ENCODE measurements at places on chromosomes 11 and 22.

DNA sequence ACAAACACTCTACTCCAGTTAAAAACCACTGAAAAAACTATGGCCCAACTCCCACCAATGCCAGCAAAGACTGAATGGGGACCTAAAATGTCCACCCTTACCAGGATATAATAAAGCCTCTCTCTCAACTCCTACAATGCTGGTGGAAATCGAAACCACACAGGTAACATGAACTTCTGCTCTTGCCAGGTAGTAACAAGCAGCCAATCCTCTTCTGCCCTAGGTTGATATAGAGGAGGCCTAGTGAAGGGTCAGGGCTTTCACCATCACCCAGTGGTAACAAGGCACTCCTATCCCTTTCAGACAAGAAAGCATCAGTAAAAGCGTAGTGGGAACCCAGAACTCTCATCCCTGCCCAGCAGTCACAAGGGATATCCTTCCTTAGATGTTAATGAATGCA is 22.6 kb downstream of the DCUN1D5 start:
- DNase-seq: no peak

- no peak for DNase-seq
These were observed 22.6 kb upstream of the CCDC134 start for GRCh38 chr22:41777749-41778425.

- DNase-seq: no peak
These were observed 84.2 kb downstream of the MORC2 start for GRCh38 chr22:30884211-30885000.

- no peak for DNase-seq
These were observed 31.8 kb downstream of the FAM118A start for GRCh38 chr22:45341498-45341897.

DNA sequence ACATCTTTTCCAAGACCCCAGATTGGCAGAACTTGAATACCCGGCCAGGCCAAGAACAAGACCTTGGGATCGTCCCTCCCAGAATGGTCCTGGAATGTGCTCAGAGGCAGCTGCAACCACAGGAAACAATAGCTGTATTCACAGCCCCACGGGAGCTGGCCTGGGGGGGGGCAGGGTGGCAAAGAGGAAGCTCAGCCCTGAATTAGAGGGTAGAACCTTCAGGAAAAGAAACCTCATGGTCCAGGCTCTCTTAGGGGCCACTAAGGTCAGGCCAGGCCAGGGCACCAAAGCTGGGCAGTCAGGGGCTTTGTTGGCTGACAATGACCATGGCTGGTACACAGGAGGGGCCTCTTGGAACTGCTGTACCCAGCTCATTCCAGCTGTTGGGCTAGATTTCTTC is 17.3 kb downstream of the RPL27A start:
- no peak for DNase-seq

DNA sequence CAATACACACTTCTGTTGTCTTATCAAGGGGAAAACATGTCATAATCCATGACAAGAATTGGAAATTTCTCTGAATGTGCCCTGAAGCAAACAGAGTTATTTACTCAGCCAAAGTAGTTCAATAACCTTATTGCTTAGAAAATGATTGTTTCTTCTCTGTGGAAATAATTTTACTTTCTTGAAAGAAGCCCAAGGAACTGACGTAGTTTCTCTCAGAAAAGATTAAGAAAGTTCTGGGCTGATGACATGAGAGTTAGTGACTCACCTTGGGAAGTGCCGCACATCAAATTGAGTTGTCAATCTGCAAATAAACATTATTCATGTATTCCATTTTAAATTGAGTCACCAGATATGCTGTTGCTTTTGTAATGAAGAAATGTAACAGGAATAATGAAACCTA is 418.6 kb upstream of the LRRC4C start:
- DNase-seq: no peak

- no peak for DNase-seq
These were observed 26.6 kb downstream of the RELT start for GRCh38 chr11:73402834-73403185.

DNA sequence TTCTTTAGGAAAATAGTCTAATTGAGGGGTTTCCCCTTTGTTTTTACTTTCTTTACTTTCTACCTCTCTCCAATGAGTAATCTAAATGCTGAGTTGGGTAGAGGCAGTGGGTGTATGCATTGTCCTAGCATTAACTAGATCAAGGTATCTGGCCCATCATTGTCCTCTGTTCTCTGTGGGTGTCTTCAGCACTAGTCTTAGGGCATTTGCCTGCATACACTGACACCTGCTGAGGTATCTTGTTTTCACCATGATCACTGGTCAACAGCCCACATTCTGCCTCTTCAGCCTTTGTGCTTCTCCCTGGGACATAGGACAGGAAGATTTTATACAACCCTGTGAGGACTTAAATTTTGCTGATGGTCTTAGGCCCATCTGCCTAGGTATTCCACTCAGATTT is 371.1 kb downstream of the RAB38 start:
- DNase-seq: no peak

DNA sequence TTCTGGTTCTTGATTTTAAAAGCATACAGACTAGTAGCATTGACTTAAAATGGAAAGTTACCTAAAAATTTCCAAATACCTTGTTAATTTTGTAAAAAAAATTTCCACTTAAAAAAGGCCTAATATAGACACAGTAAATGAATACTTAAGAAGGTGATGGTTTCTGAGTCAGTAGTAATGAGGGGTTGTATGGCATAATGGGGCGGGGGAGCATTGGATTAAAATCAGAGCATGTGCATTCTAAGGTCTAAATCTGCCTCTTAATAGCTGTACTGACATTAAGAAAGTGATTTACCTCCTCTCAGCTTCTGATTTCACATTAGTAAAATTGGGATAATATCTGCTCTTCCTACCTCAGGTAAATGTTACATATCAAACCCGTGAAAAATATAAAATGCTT is 446.5 kb downstream of the AASDHPPT start:
- DNase-seq: no peak

DNA sequence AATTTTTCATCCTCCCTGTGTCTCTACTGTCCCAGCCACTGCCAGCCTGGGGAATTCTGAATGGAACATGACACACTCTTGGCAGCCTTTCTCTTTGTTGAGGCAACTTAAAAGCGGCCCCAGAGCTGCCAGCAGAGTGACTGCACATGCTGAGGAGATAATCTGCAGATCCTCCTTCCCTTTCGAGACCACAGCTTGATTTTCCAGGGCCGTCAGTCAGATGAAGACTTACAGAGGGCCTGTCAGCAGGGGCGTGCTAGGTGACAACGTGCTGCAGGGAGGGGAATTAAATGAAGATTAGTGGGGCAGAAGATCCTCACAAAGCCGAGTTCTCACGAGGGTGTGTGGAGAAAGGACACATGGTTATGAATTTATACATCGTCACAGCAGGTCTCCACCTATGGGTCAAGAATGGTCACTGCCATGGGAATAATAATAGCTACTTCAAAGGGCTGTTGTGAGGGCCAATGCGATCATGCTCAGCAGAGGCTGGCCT is 193.5 kb upstream of the PITPNB start:
- DNase-seq: peak; percentile 46

- DNase-seq: no peak
These were observed 466.5 kb downstream of the FAM181B start for GRCh38 chr11:82267186-82267585.

DNA sequence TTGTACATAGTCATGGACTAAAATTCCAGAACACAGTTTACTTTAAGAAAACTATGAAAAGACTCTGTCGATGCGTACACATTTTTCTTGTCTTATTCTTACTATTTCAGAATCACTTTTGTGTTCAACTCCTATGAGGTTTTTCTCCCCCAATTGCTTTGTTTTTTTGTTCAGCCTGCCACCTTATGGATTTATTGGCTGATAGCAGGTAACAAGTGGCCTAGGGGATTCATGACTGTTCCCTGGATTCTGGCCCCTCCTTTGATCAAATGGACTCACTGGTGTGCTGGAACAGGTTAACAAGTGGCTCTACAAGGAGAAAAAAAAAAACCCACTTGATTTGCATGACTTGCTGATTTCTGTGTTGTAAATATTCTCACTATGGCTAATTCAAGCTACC is 10.6 kb downstream of the MMP20 start:
- DNase-seq: no peak

- DNase-seq: no peak
These were observed 43.1 kb upstream of the PPARA start for GRCh38 chr22:46107089-46107664.

- DNase-seq: no peak
These were observed 1.8 kb downstream of the TMEM86A start for GRCh38 chr11:18700375-18700774.

- no peak for DNase-seq
These were observed 38.0 kb downstream of the ADAMTS15 start for GRCh38 chr11:130486391-130486836.

GRCh38 chr11:27677108-27677507 is 23.1 kb downstream of the BDNF start:
- no peak for DNase-seq

DNA sequence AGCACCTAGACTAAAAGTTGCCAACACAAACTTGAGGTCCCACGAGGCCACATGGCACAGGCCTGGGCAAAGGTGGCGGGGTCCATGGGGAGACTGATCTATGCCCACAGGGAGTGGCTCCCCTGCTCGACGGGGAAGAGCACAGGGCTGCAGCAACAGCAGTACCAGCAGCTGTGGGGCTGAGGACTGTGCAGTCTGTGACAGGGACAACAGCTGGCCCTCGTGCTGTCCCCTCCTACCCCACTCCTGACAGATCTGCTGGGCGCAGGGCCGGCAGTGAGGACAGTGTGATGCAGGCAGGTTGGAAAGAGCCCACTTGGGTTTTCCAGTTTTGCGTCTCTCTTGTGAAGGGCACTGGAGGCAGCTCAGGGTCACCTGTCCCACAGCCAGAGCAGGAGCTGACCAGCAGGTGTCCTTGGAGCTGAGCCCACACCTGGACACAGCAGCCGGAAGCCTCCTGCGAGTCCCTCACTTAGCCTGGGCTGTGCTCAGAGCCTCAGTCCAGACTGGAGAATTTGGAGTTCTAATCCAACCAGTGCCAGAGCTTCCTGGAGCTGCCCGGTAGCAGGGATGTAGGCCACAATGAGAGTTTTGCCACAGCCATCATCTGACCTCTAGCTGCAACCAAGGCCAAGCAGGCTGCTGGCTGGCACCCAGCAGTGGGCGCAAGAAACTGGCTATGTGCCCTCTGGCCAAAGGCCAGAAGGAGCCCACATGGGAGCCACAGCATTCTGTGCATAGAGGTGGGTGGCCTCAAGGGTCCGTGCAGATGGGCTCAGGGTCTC is 3.6 kb upstream of the GAS2L1 start:
- no peak for DNase-seq

DNA sequence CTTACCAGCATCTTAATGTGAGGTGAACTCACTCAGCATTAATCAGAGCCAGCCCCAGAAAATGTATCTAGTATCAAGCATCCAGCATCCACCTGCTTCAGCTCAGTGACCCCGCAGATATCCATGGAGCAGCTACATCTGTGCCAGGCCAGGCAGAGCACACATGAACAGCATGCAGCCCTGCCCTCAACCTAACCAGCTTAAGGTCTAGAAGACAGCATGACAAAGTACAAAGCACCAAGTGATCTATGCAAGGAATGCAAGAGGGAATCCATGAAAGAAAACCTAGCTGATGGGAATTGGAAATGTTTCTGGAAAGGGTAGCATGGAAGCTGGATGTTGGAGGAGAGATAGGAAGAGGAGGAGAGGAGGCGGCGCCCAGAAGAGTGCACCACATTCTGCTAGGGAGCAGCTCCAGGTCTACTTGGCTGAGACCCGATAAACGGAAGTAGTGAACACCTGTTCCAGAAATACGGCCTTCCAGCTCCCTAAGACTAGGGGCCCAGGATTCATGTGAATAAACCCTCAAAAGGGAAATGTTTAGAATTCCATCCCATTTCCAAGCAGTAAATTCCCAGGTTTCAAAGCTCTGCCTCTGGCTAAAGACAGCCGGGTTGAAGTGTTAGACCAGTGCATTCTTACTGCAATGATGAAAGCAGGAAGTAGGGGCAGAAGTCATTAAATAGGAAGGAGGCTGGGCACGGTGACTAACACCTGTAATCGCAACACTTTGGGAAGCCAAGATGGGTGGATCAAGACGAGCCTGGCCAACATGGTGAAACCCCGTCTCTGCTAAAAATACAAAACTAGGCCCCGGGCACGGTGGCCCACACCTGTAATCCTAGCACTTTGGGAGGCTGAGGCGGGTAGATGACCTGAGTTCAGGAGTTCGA is 23.5 kb upstream of the L3MBTL2 start:
- DNase-seq: no peak

DNA sequence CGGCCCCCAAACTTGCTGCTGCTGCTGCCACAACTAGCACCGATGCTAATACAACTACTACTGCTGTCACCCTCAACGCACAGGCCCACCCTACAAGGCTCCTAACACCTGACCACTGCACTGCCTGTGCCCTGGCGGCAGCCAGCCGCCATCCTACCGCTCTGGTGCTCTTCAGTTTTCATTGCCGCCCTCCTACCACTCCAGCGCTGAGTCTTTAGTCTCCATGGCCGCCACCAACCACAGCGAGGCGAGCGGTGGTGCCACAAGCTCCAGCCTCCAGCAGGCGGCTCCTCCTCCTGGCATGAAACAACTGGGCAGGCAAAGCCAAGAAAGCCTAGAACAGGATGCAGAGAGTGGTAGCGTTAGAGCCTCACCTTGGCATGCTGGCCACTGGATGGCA is 5.0 kb upstream of the RFPL3 start:
- no peak for DNase-seq

DNA sequence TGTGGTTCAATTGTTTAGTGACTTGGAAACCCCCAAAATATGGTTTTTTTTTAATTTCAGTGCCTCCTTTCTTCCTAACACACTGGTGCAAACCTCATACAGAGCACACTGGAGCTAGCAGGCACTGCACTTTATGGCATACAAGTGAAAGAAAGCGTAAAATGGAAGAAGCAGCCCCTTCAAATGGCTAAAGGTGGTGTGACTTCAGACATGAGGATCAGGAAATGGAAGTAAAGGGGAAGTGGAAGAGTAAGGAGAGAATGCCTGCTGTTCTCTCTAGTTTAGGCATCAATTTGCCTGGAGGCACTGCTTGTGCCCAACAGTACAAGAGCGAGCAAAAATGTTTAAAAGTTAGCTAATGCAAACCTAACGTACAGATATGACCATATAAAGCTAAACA is 5.7 kb downstream of the RSF1 start:
- DNase-seq: no peak

- DNase-seq: no peak
These were observed 7.6 kb upstream of the PHOX2A start for GRCh38 chr11:72251614-72252013.

- no peak for DNase-seq
These were observed 28.4 kb downstream of the TRPC6 start for GRCh38 chr11:101555366-101555765.

DNA sequence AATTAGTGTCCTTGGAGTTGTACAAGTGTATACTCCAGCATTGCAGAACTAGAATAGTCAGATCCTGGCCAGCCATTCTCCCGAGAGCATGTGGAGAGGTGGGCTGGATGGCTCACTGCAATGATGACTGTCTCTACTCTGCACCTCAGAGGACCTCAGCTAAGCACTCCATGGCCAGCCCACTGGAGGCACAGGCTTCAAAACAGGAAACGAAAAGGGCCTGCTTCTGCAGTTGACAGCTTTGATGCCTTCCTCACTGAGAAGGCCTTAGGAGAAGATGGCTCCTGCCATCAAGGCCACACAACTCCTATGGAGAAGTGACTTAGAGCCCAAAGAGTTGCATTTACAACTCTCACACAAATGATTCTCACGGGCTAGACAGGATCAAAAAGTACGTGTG is 9.1 kb downstream of the POLD4 start:
- DNase-seq: no peak
